ENCODE measurements at places on chromosomes 11 and 22.

DNA sequence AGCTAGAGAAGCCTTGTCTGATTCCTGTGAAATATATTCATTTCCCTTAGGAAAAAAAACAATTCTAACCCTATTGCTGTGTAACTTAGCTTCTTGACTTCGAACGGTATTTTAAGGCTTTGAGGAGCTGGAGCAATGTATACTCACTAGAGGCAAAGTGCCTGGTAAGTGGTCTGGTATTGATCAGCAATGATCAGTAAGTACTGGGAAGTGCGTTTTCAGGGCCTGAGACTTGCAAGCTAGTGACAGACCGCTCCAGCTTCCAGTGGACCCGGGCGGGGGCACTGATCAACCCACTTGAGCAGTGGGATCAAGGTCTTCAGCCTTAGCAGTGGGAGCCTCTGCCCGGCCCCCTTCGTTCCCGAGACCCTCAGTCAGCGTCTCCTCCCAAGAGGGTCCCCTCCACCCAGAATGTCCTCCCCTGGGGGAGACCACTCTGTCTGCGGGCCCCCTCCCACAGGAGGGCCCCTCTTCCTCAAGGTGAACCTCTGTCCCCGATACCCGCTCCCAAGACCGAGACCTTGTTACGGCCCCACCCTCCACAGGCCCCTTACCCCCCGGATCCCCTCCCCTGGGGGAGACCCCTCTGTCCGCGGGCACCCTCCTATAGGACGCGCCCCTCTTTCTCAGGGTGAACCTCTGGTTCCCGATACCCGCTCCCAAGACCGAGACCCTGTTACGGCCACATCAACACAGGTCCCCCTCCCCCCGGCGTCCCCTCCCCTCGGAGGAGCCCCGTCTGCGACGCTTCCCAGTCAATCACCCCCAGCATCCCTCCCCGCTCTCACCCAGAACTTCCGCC, 452 bp upstream of the ATXN10 start:
- DNase-seq, result no peak

- no peak for DNase-seq
Observed at GRCh38 chr22:25598609-25599008, 34.1 kb downstream of the GRK3 start.

DNA sequence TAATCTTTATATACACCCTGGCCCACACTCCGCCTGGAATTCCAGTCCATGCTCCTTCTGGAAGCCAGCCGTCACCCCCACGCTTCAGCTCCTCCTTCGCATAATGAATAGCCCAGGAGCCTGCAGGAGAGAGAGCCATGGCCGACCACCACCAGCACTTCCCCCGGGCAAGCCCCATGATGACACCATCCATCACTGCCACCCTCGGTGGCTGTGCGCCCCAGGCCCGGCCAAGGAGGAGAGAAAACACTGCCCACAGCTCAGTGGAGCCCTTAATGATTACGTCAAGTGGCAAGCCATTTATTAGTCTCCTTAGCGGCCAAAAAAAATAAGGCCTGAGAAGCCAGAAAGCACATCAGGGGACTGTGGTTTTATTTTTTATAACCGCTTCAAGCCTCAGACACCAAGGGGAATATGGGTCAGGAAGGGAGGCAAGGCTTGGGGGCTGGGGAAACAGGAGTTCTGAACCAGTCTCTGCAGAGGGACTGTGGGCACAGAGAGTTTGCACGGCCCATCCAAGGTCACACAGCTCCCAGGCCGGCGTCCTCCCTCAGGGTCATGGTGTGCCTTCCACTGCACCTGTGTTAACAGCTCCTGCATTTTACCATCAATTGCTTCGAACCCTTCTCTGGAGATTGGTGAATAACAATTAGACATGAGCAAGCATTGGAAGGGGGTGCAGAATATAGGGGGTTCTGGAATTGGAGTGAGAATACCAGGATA, 134.3 kb downstream of the MN1 start:
- no peak for DNase-seq

GRCh38 chr22:49233507-49234100, 594.1 kb downstream of the BRD1 start:
- no peak for DNase-seq

GRCh38 chr11:101034076-101034475, 95.5 kb downstream of the PGR start:
- no peak for DNase-seq

DNA sequence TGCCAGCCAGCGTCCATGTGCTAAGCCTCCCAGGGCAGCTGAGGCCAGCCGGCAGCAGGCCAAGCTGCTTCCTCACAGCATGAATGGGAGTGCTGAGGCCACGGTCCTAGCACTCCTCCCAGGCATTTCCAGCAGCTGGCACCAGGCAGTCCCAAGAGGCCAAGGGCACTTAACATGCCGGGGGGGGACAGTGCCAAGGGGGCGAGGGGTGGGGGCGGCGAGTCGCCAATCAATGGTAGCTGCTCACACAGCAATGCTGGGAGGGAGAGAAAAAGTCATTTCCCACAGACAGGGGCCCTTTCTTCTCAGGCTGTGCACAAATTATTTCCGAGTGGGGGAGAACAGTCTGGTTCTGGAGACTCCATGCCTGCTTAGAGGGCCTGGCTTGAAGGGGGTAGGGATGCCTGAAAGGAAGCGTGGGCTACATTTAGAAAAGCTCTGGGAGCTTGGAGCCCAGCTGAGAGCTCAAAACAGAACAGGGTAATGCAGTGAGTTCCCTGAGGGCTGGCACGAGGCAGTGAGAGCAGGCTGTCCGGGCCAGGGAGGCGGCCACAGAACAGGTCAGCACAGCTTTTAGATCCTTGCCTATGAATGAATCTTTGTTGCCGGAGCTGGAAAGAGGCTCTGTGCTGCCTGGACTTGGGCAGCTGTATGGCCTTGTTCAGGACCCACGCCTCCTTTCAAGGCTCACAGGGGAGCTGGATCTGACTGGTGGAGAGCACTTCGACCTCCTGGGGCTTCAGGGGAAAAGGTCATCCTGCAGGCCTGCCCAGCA, 14.4 kb upstream of the TBC1D10A start:
- DNase-seq, result no peak

DNA sequence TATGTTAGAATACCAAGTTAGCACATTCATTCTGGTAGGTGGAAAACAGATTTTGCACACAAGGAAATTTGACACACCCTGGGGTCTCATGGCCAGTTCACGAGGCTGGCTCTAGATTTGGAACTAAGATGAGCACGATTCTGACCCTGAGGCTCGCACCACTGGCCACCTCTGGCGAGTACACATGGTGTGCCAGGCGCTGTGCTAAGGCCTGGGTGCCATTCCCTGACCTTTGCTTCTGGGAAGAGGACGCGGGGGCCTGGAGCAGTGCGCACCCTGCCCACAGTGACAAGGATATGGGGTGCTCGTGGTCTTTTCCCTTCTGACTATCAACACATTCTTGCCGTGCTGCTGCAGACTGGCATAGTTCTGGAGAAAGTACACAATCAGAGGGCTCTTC, 29.5 kb upstream of the DMC1 start:
- DNase-seq, result no peak

DNA sequence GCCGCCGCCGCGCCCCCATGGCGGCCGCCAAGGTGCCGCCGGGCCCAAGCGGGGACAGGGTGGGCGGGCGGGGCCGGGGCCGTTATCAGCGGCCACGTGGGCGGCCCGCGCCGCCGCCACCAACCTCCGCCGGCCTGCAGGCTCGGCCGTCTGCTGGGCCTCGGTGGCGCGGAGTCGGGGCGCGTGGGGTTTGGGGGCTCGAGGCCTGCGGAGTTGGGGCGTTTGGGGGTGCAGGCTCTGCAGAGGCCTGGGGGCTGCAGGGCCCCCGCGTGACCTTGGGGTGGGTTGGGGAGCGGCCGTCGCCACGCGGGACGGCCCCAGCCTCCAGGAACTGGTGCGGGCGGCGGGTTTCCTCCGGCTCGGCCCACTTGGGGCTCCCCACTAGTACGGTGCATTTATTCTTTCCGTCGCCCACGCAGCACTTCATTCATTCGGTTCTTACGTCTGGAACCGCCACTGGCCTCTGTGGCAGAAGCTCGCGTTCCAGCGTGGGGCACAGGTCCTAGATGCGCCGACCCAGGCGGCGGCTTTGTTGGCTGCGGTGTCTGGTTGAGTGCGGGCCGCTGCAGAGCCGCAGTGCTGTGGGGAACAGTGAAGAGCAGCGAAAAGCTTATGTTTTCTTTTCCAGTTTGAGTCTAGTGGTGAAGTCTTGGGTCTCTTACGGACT, 740 bp upstream of the TRMT2A start:
- DNase-seq, result peak; percentile 71

GRCh38 chr22:41447435-41448188, 1.0 kb upstream of the TOB2 start:
- DNase-seq, result peak; percentile 26

- no peak for DNase-seq
Observed at GRCh38 chr11:134949121-134950090, 537.4 kb upstream of the B3GAT1 start.

GRCh38 chr22:27668828-27669797, 132.4 kb downstream of the MN1 start:
- no peak for DNase-seq

DNA sequence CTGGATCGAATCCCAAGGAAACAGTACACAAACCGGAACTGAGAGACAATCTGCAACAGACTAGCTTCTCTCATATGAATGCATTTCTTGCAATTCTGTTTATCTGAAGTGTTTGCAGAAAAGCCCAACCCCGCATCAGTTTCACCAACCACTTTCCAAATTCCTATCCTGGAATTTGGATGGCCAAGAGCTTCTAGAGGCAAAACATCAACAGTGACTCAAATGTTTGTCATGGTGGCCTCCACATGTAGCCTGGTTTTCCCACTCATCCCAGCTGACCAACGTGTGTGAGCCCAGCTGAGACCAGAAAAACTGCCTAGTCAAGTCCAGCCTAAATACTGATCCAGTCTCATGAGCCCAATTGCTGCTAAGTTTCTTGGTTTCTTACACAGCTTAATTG, 8.3 kb upstream of the MIEF1 start:
- no peak for DNase-seq

GRCh38 chr22:39306456-39307361, 12.7 kb downstream of the RPL3 start:
- no peak for DNase-seq

DNA sequence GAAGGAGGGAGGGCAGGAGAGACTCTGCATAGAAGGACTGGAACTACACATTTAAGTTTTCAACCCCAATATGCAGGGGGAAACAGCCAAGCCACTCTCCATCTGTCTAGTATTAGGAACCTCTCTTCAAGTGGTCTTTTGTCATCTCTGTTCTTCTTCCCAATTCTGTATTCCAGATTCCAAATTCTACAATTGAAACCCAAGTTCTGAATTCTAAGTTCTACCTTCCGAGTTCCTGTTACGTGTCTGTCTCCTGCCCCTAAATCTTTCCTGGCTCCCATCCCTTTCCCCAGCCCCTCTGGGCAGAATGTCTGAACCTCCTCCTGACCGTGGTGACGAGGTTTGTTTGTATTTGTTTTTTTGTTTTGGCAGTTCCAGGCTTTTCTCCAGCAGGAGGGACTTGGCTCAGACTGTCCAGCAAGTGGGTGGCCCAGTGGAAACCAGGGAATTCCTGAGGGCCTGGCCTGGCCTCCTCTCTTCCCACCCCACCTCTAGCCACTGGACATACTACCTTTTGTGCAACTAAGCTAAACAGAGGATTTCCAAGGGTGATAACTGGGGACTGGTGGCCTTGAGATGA, 1.6 kb upstream of the THOC5 start:
- no peak for DNase-seq

DNA sequence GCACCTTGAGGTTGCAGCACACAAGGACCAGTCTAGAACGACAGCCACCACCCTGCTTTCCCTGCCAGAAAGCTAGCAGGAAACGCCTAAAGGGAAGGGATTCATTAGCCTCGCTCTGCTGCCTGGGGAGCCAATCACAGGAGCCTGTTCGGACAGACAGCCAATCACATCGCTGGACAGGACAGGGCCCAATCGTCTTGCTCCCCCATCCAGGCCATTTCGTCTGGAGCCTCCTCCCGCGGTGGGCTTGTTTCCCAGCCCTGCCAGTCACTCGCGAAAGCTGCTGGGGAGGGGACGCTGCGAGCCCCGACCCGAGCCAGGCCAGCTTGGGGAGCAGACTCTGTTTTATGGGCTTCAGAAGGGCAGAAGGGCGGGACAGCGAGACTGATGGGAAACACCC, 79.8 kb upstream of the NCAM1 start:
- no peak for DNase-seq

DNA sequence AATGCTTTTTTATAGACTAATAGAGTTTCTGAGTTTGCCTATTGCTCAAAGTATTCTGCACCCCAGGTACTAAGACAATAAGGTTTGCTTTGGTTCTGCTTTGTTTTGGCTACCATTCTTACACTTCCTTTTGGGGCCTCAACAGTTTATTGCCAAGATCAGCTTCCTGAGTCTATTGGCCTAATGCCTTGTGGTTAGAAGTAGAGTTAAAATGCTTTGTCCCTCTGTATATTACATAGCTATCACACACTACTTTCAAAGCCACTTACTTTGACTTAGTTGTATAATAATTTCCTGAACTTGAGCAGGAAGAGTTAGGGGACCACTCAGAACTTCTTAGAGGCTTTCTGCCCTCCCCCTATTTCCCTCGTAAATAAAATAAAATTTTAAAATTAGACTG, 96.5 kb downstream of the DLG2 start:
- DNase-seq, result no peak

- no peak for DNase-seq
Observed at GRCh38 chr22:43326331-43327156, 16.6 kb downstream of the SCUBE1 start.
